ENCODE measurements at places on chromosomes 11 and 22. TPM values are rescaled to one million over a fixed set of nuclear protein-coding genes. Genes with fewer than 3 reads are reported as not detected.

- DNase-seq: no peak
These were observed 10.8 kb upstream of the PANX1 start for GRCh38 chr11:94117871-94118270.

DNA sequence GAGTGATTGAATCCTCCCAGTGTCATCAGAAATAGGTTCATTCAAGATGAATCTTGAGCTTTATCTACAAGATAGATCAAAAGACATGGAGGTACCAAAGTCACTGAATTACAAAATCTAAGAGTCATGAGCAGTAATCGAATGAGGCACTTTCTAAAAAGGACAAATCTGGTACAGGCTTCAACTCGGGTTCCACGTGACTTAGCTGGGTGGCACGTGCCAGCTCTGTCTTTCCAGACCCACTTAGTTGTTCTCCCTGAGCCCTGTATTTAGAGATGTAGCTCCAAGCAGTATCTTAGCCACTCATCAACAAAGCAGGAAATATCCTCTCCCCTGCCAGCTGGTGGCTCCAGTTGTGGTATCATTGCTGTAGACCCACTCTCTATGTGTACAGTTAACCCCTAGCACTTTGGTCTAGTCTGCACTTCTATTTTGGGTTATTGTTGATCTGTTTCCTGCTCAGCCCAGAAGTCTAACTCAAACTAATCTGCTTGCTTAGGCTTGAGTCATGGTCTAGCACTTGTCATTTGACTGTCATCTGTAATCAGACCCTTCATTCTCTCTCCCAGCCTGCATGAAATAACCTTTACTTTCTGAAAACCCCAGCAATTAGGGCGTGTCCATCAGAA, 528.7 kb downstream of the ETS1 start:
- DNase-seq: no peak

Gene LRRN4CL
- total RNA-seq: 3.1 TPM

Gene GGTLC2
- not detected for total RNA-seq

Gene DYNC2H1
- total RNA-seq: 12.2 TPM

DNA sequence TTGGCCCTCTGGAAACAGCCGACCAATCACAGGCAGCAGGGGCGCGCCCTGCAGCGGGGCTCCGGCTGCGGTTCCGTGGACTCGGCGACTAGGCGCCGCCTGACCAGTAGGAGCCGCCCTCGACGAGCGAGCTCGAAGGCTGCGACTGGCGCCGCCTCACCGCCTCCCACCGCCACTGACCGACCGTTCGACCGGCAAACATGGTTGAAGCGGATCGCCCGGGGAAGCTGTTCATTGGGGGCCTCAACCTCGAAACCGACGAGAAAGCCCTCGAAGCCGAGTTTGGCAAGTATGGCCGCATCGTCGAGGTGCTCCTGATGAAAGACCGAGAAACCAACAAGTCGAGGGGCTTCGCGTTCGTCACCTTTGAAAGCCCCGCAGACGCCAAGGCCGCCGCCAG, at the start of gene RBMXL2:
RBMXL2 (plus strand) TSS at position 78 of the 400 bp plus-strand sequence; CDS start at position 201, 123 bp downstream.
- DNase-seq: no peak

Gene ROBO4
- 13.2 TPM for total RNA-seq

- DNase-seq: no peak
These were observed 30.9 kb downstream of the SLC36A4 start for GRCh38 chr11:93166862-93167261.

Gene EHF
- 21.4 TPM for total RNA-seq

- no peak for DNase-seq
These were observed 116.9 kb upstream of the TTC12 start for GRCh38 chr11:113197446-113197845.

Gene RAB3IL1
- total RNA-seq: 11.5 TPM

- DNase-seq: no peak
These were observed 15.9 kb downstream of the PRG3 start for GRCh38 chr11:57364851-57365660.

- DNase-seq: no peak
These were observed 5.5 kb upstream of the SLCO2B1 start for GRCh38 chr11:75145196-75145971.

DNA sequence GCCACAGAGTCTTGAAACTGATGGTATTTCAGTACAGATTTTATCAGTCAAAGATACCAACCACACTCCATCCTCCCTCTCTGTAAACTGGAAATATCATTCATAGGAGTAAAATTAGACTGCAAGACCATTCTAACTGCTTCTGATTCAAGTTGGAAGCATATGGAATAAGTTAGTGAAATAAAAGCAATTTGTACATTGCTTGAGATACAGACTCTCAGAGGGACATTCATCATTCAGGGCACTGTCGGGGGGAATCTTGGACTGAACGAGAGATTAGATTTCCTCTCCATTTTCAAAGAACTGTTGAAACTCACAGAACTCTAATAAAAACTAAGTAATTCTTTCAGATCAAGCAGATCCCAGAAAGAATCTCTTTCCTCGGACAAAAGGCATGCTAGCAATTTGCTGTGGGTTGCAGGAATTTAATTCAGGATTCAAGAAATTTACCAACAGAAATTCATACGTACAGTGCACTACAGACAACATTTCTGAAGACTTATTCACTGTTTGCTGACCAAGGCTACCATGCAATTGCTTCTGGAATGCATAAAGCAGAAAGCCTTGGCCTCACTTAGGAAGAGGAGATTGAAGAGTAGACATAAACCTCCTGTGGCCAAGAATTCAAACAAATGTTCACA, 34.1 kb downstream of the PAMR1 start:
- no peak for DNase-seq

Gene MS4A2
- 0.33 TPM for total RNA-seq

DNA sequence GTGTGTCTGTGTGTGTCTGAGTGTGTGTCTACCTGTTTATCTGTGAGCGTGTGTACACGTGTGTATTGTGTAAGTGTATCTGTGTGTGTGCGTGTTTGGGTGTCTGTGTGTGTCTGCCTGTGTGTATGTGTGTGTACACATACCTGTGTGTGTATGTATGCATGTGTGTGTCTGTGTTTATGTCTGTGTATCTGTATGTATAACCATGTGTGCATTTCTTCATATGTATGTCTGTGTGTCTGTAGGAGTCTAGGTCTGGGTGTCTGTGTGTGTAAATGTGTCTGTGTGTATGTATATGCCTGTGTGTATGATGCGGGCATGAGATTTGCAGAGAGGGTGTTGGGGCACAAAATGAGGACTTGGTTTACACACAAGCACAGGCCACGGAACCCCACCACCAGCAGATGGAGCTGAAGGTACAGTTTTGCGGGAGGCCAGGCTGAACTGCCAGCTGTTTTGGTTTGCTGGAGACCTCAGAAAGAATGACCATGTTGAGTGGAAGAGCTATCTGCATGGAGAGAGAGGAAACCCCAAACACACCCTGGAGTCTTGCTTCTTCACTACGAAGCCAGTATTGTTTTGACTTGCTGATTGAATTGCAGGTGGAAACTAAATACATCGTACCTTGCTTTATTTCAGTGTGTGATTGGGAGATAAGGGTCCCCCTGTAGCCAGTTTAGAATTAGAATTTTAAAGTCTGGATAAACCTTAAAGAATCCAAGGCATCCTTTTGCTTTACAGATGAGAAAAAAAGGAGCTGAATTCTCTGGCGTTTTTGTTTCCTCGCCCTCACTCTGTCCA, 497.2 kb downstream of the NTM start:
- DNase-seq: peak; percentile 71

GRCh38 chr22:30400159-30400558, 3.3 kb downstream of the SEC14L2 start:
- DNase-seq: no peak

Gene GGTLC3
- total RNA-seq: not detected

- DNase-seq: peak; percentile 73
These were observed 3.1 kb upstream of the MN1 start for GRCh38 chr22:27804470-27805297.

DNA sequence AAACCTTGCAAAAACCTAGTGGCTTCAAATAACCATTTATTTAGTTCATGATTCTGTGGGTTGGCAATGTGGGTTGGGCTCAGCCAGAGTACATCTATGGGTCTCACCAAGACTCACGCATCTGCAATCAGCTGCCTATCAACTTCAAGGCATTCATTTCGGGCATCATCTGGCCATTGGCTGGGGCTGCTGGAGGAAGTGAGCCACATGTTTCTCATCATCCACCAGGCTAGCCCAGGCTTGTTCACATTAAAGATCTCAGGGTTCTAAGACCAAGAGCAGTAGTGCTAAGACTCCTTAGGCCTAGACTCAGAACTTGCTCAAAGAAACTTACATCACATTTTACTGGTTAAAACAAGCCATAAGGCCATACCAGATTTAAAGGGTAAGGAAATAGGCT, 478.9 kb upstream of the ARHGAP42 start:
- no peak for DNase-seq

DNA sequence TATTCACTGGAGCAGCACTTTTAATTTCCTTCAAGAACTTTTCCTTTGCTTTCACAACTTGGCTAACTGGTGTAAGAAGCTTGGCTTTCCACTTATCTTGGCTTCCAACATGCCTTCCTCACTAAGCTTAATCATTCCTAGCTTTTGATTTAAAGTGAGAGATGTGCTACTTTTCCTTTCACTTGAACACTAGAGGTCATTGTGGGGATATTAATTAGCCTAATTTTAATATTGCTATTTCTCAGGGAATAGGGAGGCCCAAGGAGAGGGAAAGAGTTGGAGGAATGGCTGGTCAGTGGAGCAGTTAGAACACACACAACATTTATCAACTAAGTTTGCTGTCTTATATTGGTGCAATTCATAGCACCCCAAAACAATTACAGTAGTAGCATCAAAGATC, 24.6 kb upstream of the CCDC90B start:
- no peak for DNase-seq

DNA sequence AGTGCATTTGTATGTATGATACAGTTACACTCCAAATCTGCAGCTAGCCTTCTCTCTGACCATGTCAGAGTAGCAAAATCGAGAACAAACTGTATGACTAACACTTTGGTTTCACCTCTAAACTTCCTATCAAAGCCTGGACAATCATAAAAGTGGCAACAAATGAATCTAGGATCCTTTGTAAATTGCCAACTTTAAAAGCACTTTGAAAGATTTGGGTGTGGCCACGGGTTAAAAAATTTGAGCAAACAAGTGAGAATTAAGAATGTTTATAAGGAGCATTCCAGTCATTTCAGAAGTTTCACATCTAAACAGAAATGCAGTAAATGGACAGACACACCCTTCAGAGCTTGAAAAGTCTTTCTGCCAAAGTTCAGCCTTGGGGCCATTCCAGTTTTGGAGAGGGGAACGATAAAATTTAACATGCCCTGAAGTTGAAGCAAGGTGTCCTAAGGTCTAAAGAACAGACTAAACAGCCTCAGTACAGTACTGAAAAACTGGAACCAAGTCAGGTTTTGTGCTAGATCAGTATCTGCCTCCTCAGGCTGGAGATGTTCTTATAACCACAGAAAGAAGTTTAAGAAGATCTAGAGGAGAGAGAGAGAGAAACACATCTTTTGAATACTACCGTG, 181.9 kb upstream of the BDNF start:
- DNase-seq: no peak

DNA sequence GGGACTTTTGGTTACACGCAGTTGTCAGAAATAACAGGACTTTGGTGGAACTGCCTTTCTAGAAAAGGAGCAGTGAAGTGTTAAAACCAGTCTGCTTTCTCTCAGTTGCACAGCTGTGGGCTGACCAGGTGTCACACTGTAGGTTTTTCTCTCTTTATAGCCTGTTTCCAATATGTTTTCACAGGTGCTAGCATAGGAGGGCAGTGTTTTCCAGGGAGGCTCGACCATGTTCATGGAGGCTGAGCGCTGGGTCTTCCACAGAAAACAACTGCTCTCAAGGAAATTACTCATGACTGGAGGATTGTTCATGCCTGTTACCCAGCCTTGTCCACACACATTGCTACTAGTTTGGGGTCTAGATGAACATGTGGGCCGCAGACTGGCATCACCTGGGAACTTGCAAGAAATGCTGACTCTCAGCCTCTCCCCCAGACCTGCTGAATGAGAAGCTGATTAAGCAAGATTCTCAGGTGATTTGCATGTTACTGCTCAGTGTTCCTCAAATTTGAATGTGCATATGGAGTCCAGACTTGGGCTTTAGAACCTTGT, 157.7 kb downstream of the MAML2 start:
- no peak for DNase-seq

GRCh38 chr11:125871391-125872137, 15.9 kb upstream of the HYLS1 start:
- peak; percentile 26 for DNase-seq

- peak; percentile 24 for DNase-seq
These were observed 217.9 kb upstream of the MTNR1B start for GRCh38 chr11:92751594-92751993.

Gene CACNA1I
- 0.33 TPM for total RNA-seq

GRCh38 chr11:34830648-34831047, 85.5 kb downstream of the APIP start:
- no peak for DNase-seq

Gene GLB1L3
- not detected for total RNA-seq

Gene RAB36
- total RNA-seq: 3.1 TPM

- no peak for DNase-seq
These were observed 83.9 kb downstream of the NCAM1 start for GRCh38 chr11:113045146-113045545.

DNA sequence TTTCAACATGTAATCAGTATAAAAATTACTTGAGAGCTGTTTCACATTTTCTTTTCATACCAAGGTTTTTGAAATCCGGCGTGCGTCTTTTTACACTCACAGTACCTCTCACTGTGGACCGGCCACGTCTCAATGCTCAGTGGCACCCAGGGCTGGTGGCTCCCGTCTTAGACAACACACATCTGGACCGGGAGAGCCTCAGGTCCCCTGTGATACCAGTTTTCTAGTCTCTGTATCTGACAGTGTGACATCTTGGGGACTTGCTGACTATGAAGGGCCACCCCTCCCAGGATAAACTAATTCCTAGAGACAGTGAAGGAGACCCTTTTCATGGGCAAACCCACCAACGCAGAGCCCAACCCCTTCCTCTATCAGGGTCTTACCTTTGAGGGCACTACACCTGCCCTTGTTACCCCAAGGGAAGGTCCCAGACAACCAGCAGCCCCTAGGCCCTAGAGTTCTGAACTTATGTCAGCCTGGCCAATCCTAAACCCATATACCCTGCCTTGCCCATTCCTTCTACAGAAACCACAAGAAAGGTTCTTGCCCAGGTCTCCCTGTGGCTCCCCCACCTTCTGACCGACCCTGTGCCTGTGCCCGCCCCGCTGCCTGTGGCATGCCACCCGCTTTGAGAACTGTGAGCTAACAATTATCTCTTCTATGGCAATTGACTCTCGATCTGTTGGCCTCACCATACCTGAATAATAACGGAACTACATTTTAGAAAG, 6.1 kb upstream of the ASCL2 start:
- DNase-seq: no peak

- no peak for DNase-seq
These were observed 144.7 kb downstream of the TENM4 start for GRCh38 chr11:79296141-79296540.

Gene NAV2
- total RNA-seq: 35.5 TPM

- no peak for DNase-seq
These were observed 5.9 kb upstream of the AMOTL1 start for GRCh38 chr11:94762208-94762607.
